ENCODE measurements at places on chromosomes 13 and 19. TPM values are rescaled to one million over a fixed set of nuclear protein-coding genes. Genes with fewer than 3 reads are reported as not detected.

Gene PROZ
- total RNA-seq, result not detected

Gene FLT3
- not detected for total RNA-seq

Gene FBXO27
- total RNA-seq, result 2.9 TPM

Gene SLC25A41
- 0.07 TPM for total RNA-seq

Gene CGB3
- total RNA-seq, result not detected

Gene ZNF460
- total RNA-seq, result 136 TPM

Gene ZNF787
- 26.9 TPM for total RNA-seq

Gene NBEA
- 11.4 TPM for total RNA-seq

Gene SOX1
- total RNA-seq, result not detected

Gene CNN1
- 25.2 TPM for total RNA-seq

Gene LILRB5
- not detected for total RNA-seq

Gene GPR12
- total RNA-seq, result not detected

Gene TMPRSS9
- total RNA-seq, result not detected

Gene TNFRSF19
- 3.0 TPM for total RNA-seq

Gene ZNF536
- total RNA-seq, result not detected

Gene LHB
- not detected for total RNA-seq

Gene PTGIR
- 20.0 TPM for total RNA-seq

Gene CBY2
- total RNA-seq, result not detected

Gene VSIG10L
- 1.2 TPM for total RNA-seq

Gene ESD
- total RNA-seq, result 94.3 TPM

Measured in smooth muscle cell of the pulmonary artery (primary cell).